ENCODE measurements at places on chromosomes 11 and 22. TPM values are rescaled to one million over a fixed set of nuclear protein-coding genes. Genes with fewer than 3 reads are reported as not detected.

Gene BRMS1
- 53.7 TPM for total RNA-seq

Gene MUC5AC
- total RNA-seq: not detected

DNA sequence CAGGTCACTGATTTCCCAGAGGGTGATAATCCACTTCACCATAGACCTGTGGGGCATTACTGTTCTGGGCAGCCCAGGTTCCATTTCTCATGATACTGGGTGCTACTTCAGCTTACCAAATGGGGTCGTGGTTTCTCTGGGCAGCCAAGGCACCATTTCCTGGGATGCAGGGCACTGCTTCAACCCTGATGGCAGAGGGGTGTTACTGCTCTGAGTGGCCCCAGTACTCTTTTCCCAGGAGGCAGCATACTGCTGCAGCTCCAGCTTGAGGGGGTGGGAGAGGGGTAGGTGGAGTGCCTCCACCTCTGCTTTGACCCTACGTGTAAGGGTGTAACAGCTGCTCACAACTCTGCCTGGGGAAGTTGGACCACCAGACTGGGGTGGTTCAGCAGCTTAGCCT lies 51.1 kb downstream of the PRMT3 start:
- DNase-seq: no peak

- no peak for DNase-seq
These were observed 90.1 kb downstream of the TYR start for GRCh38 chr11:89267660-89268302.

- DNase-seq: no peak
These were observed 760 bp upstream of the MAPK8IP1 start for GRCh38 chr11:45884596-45885185.

DNA sequence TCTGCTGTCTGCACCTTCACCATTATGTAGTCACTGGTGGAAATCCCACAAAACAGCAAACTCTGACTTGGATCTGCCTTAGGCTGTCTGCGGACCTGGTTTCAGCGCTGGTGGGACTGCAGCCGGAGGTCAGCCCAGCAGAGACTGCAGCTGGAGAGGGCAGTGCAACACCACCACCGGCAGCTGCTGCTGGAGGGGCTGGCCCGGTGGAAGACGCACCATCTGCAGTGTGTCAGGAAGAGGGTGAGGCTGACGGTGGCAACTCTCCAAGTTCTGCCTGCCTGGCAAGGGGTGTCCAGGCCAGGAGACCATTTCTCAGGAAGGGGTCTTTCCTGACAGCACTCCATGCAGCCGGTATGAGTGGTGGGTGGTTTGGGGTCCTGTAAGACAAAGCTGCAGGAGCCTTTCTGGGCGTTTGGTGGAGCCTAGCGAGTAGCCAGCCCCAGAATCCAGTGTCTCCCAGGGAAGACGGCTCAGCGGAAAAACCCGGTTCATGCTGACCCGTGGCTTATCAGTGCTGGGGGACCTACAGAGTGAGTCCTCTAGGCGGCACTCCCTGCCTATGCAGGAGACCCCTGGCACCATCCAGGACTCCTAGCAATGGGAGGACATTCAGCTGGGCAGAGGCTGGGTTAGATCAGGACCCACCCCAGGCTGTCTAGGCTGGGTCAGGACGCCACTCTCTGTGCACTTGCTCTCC lies 50.8 kb downstream of the PISD start:
- DNase-seq: peak; percentile 56

DNA sequence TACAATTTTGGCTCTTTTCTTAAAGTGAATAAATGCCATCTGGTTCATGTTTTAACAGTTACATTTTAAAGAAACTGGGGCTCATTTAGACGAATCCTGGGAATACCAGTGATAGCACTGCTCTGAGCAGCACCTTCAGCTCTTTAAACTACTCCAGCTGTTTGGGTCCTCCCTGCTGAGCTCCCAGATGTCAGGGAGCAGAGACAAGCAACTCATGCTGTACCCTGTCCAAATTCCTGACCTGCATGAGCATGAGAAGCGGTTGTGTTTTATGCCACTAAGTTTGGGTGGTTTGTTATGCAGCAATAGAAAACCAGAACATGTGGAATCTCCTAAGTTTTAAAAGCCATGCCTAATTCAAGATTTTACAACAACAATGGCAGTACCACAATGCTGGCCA lies 90.0 kb downstream of the FDX1 start:
- DNase-seq: no peak
